ENCODE measurements at places on chromosomes 6 and 20.

- no peak for DNase-seq
These were observed 105.9 kb downstream of the SLC35F1 start for GRCh38 chr6:118012944-118013343.

- no peak for DNase-seq
These were observed 79.2 kb upstream of the IYD start for GRCh38 chr6:150289454-150290071.

DNA sequence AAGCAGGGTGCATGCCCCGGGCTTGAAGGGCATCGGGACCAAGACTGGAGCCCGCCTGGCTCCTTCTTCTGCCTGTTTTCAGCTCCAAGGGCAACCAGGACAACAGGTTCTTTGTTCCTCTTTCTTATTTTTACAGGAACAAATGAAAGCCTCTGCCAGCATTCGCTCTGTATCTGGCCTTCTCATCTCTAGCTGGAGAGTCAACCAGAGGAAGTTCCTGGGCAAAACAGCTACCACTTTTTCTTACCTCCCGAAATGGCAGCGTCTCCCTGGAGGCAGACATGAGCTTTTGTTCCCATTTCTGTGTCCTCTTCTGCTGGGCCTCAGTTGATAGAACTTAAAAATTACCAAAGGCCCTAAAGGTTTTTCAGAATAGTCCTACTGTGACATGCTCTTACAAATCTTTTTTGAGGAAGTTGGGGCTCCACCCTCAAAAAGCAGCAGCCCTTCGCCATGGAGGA, 74.1 kb upstream of the NAA20 start:
- DNase-seq, result no peak

- no peak for DNase-seq
These were observed 167.6 kb upstream of the KCNK16 start for GRCh38 chr6:39490108-39490507.

DNA sequence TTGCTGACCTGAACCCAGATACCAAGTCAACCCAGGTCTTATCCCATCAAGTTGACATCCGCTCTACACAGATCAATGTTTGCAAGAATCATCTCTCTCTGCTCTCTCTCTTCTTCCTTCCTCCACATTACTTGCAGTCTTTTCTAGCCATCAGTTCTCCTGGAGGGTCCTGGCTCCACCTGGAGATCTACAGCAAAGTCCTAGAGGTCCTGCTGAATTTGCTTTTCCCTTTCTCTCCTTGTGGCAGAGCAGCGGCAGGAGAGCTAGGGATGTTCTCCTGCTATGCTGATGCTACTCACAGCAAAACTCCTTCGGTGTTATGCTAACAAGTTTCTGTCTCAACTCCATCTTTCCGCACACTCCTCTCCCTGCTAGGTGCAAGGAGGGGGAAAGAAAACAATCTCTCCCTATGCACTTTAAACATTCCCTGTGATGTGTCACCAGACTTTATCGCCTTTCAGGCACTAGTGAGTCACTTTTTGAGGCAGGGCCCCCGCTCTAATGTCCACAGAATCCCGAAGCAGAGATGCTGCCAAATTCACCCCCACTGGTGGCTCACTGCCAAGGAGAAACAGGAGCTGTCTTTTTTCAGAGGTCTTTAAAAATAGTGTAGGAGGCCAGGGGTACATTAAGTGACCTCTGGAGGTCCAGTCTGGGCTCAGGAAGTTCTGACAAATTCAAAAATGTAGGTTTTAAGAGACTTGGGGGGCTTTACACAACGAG, 62.6 kb downstream of the FAM50B start:
- DNase-seq, result no peak

DNA sequence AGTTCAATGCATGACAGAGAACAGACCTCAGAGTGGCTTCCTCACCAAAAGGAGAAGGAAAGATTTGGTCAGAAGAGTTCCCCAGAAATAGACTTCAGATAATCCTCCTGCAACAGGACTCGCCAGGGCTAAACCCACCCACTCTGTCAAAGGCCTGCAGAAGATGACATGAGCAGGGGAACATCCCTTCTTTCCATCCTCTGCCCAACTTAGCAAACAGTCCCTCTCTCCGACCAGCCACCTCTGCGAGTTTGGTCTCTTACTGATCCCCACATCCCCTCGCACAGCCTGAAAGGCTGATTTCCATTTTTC, 7.5 kb downstream of the NFATC2 start:
- no peak for DNase-seq

DNA sequence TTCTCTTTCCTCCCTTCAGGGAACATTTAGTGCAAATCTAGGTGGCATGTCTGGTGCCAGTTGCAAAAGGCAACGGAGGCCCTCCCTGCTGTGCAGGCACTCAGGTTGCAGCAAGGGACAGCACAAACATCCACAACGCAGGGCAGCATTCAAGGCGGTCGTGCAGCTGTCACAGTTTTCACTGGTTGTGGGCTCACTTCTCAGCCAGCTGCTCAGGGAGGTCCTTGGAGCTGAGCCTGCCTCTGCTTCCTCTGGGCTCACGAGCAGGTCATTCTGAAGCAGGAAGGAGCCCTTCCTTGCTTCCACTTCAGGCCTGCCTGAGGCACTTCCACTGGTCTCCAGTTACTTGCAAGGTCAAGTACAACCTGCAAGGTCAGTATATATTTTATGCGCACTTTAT, 3.8 kb upstream of the NPEPL1 start:
- DNase-seq, result no peak

- DNase-seq, result no peak
These were observed 121.0 kb downstream of the QRSL1 start for GRCh38 chr6:106750142-106750918.

Measured in CD4-positive, alpha-beta T cell treated with Interleukin-1 beta for 1 hour (primary cell).